ENCODE measurements at places on chromosomes 6 and 20. TPM values are rescaled to one million over a fixed set of nuclear protein-coding genes. Genes with fewer than 3 reads are reported as not detected.

DNA sequence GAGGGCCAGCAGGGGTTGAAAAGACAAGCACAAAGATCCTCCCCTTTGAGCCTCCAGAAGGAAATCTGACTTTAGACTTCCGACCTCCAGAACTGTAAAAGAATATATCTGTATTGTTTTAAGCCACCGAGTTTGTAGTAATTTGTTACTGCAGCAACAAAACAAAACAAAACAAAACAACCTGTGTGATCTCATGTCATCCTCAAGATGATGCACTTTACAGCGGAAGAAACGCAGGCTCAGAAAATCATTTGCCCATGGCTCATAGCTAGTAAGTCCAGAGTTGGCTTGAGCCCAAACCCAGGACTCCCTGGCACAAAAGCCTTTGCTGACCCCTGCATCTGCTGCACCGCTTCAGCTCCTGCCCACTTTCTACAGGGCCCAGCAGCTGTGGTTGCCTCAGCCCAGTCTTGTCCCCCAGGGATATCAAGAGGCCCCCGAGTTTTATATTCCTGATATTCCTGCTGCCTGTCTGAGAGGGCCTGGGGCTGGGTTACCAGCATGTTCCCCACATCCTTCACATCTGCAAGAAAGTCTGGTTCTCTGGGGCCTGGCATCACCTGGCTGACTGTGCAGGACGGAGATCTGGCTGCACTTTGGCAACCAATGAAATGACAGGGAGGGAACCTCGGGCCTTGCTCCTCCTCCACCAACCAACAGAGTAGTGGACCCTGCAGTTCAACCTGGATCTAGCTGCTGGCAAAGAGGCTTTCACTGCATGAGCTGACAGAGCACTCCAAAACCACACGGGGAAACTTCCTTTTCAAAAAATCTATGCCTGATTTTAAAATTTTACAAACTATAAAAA lies 56.9 kb downstream of the JPH2 start:
- H3K4me1 ChIP-seq: no peaks in the 10 kb centered on the region
- no peaks in the 10 kb centered on the region for H3K36me3 ChIP-seq
- H3K27ac ChIP-seq: peak overlapping the region; percentile 77
- peak; percentile 62 for DNase-seq

DNA sequence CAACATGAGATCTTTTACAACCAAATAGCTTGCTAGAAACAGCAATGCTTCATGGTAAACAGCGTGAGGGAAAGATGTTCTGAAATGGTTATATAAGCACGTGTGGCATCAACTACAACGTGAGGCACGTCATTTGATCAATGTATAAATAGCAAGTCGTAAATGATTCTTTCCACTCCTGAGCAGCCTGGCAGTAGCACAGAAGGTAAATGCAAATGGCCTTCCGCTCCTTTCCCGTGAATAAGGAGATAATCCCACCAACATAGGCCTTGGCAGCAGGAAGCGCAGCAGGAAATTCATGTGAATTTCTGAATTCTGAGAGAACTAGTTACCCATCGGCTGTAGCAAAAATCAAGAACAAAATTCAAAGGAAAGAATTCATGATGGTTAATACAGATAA lies 17.0 kb downstream of the RPS6KA2 start:
- H3K36me3 ChIP-seq: no peaks in the 10 kb centered on the region
- H3K4me3 ChIP-seq: no peak overlapping the region
- H3K27ac ChIP-seq: no peak overlapping the region
- DNase-seq: no peak

DNA sequence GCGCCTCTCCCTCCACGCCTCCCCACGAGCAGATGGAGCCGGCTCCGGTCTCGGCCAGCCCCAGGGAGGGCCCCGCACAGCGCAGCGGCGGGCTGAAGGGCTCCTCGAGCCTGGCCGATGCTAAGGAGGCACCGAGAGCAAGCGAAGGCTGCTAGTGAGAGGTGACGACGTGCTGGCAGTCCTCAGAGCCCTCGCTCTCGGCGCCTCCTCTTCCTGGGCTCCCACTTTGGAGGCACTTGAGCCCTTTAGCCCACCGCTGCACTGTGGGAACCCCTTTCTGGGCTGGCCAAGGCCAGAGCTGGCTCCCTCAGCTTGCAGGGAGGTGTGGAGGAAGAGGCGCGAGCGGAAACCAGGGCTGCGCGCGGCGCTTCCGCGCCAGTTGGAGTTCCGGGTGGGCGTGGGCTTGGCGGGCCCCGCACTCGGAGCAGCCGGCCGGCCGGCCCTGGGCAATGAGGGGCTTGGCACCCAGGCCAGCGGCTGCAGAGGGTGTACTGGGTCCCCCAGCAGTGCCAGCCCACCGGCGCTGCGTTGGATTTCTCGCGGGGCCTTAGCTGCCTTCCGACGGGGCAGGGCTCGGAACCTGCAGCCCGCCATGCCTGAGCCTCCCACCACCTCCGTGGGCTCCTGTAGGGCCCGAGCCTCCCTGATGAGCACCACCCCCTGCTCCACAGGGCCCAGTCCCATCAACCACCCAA lies 2.5 kb upstream of the TMEM14C start:
- peaks cover 7% of the 10 kb centered on the region for H3K4me1 ChIP-seq
- no peaks in the 10 kb centered on the region for H3K36me3 ChIP-seq
- H3K27me3 ChIP-seq: no peaks in the 10 kb centered on the region
- peak overlapping the region; percentile 74 for H3K27ac ChIP-seq
- peak overlapping the region; percentile 43 for H3K4me3 ChIP-seq

Gene NKAIN2
- total RNA-seq: 0.59 TPM

Gene CAGE1
- not detected for total RNA-seq

Gene OPRL1
- total RNA-seq: 0.64 TPM
